Stimulated activated CD8-positive, alpha-beta memory T cell treated with anti-CD3 and anti-CD28 coated beads, Interleukin-7, amount 100 ng/mL, for 24 hours (primary cell): ENCODE measurements at places on chromosomes 5 and 9.

- DNase-seq: no peak
These were observed 743.4 kb upstream of the CTNND2 start for GRCh38 chr5:12647613-12648012.

GRCh38 chr5:154166901-154167791 is 23.4 kb upstream of the GALNT10 start:
- no peak for DNase-seq

- DNase-seq: no peak
These were observed 80.8 kb upstream of the GNAQ start for GRCh38 chr9:78112406-78112805.

- no peak for DNase-seq
These were observed 533.3 kb downstream of the LRRC70 start for GRCh38 chr5:63111891-63112290.

DNA sequence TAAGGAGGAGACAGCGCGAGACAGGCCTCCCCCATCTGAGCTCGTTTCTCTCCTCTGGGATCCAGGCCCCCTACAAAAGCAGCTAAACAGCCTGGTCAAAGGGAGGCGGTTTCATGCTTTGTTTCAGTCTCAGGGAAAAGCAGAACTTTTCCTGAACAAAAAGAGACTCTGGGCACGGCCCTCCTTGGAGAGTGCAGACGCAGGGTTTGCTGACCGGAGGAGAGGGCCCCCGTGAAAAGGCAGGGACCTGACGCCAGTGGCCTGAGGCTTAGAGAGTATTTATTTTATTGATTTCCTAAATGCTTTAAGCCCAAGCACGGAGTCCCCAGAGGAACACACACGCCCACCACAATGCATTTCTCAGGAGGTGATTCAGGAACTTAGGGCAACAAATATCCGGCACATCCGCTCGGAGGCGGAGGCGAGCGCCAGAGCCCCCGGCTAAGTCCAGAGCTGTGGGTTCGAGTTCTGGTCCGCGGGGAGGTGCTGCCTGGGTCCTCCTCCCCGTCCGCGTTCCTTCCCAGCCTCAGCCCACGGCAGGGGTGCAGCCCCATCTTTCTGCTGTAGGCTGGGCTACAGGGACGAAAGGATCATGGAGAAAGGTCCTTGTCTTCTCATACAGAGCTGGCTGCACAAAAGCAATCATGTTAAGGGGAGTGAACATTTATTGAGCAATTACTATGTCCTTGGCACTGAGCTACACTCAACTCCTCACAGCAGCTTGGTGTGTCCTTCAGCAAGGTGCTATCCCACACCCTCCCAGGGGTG is 40.0 kb downstream of the PTGES start:
- no peak for DNase-seq

DNA sequence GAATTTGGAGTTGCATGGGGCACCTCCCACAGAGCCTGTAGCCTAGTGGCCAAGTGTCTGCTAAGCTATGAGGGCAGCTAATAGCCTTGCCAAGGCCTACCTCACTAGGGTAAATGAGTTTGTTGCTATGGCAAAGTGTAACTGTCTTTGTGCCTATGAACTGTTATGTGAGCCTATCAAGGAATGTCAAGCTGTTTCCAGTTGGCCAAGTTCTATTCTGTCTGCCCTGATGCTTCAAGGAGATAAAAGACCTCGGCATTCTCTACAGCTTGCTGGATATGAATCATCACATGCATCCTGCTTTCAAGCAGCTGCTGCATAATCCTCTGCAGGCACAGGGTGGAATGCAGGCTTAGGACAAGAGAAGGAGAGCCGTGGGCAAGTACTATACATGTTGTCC is 69.8 kb upstream of the CCDC112 start:
- DNase-seq: no peak

DNA sequence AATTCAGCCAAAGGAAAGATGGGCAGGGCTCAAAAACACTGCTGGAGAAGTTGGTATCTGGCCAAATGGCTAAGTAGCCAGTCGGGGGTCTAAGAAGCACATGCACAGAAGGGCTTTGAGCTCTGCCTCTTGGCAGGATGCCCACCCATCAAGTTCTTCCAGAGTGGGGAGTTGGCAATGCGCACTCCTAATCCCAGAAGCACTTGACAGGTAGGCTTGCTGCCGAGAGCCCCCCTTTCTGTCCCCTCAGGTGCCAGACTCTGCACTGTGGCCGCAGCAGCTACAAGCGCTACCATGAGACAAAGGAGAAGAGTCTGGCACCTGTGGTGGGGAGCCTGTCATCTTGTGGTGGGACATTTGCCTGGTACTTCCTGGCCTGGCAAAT is 252.9 kb upstream of the SLC24A2 start:
- no peak for DNase-seq

GRCh38 chr5:80114860-80115259 is 79.7 kb downstream of the THBS4 start:
- DNase-seq: no peak

GRCh38 chr5:104659497-104659896 is 1096.9 kb upstream of the NUDT12 start:
- no peak for DNase-seq

DNA sequence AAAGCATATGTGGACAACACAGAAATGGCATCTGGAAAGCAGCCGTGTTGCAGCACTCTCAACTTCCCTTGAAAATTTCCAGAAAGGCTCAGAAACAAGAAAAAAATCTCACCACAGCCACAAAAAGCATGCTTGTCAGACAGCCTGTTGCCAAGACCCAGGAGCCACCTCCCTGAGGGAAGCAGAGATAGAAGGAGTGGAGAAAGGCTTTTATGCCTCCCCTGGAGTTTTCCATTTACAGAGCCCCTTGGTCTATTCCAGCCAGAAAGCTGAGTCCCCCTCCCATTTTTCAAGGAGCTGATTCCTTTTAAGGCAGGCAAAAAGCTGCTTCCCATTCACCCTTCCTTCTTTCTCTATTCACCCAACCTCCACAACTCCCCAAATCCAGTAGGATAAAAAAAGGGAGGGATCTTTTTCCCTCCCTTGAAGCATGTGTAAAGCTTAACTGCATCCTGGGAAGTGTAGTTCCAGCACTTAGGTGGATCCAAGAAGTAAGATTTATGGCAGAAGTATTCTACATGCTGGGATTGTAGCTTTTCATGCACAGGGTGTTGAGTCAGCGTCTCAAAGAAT is 37.1 kb upstream of the PALM2AKAP2 start:
- no peak for DNase-seq

GRCh38 chr5:79878136-79878679 is 112.9 kb downstream of the MTX3 start:
- no peak for DNase-seq

- DNase-seq: no peak
These were observed 19.9 kb downstream of the POU5F2 start for GRCh38 chr5:93721511-93721910.

GRCh38 chr5:9789777-9790176 is 159.6 kb upstream of the TAS2R1 start:
- DNase-seq: no peak

- no peak for DNase-seq
These were observed 26.9 kb downstream of the CNOT6 start for GRCh38 chr5:180521101-180521500.

GRCh38 chr5:60649288-60649917 is 50.6 kb downstream of the DEPDC1B start:
- DNase-seq: no peak

GRCh38 chr9:127720031-127720864 is 4.4 kb downstream of the TTC16 start:
- no peak for DNase-seq

- DNase-seq: no peak
These were observed 14.3 kb upstream of the GPX3 start for GRCh38 chr5:151005950-151006576.

DNA sequence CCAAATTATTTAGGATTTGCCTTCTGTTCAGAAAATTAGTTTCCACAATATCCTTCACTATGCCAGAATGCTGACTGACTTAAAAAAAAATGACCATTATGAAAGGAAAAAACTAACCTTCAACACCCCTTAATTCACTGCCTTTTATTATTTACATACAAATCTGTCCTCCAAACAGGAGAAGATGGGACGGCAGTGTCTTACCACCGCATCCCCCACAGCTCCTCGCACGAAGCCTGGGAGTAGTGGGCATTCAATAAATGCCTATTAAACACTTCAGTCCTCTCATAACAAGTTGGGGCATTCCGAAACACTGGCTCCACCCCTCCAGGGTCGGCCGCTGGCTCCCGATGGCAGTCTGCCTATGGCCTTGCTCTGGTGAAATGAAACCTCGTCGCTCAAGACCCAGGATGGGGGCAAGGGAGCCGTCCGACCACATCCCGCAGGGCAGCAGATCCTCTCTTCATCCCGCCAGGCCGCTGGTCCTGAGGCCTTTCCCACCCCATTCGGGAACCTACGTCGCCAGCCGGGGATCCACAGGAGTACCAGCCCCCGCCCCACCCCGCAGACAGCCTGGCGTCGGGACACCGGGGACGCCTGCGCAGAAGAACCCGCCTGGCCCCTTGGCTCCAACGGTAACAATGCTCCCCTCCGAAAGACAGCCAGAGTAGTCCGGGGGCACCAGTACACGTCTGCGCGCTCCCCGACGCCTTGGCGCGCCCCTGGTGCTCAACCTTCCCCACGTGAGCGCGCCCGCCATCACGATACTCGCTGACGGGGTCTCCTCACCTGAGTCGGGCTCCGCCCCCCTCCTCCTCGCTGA is 613 bp downstream of the ZBTB5 start:
- DNase-seq: no peak

DNA sequence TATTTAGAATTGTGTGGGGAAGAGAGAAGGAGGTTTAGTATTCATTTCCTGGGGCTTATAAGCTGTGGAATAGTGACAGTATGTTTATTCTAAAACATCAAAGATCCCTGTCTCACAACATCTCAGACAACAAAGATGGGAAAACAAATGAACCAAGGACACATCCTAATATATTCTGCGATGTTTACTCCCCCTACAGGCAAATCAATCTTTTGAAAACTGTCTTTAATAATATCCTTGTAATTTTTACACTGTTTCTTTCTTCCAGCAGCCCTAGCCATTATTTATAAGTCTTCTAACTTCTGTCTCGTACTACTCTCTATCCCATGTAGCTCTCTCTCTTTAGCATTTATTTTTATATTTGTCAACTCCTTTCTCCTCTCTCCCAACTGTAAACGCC is 33.5 kb upstream of the TMEM252 start:
- DNase-seq: no peak

- DNase-seq: no peak
These were observed 14.7 kb downstream of the SNX2 start for GRCh38 chr5:122789461-122790171.
